ENCODE measurements at places on chromosomes 7 and 10.

DNA sequence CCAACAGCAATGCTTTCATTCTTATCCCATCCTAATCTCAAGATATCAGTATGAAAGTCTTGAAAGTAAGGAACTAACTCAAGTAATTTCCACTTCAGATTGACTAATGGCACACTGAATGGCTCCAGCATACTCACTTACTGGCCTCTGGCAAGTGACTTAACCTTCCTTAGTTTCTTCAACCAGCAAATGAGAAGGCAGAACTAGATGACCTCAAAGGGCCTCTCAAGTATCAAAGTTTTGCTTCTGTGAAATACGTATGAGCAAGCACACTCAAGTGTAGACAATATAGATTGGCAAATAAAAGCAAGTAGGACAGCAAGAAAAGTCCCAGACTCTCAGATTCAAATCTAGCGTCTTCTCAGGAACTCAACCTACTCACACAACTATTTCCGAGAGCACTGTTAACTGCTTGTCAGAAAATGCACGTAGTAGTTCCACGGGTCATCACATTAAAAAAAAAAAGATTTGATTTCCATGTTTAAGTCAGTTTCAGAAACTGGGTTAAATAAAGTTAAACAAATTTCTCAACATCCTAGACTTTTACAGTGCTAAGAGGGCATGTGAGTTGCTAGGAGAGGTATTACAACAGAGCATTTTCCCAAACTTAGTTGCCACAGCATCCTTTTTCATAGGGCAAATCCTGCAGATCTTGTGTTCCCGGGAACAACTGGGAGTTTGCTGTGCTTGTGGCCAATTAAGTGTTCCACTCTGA, 276.9 kb upstream of the KLF14 start:
- no peaks in the 10 kb centered on the region for H3K36me3 ChIP-seq
- peaks cover 70% of the 10 kb centered on the region for H3K4me1 ChIP-seq
- H3K4me3 ChIP-seq: no peak overlapping the region
- no peak for DNase-seq

- H3K36me3 ChIP-seq: no peaks in the 10 kb centered on the region
- H3K27ac ChIP-seq: no peak overlapping the region
- no peak for DNase-seq
- H3K4me1 ChIP-seq: no peaks in the 10 kb centered on the region
Measured at GRCh38 chr7:40525764-40526163, 391.0 kb downstream of the SUGCT start.

- no peak overlapping the region for H3K27ac ChIP-seq
- H3K4me3 ChIP-seq: no peak overlapping the region
- no peaks in the 10 kb centered on the region for H3K36me3 ChIP-seq
- no peaks in the 10 kb centered on the region for H3K27me3 ChIP-seq
Measured at GRCh38 chr10:100886521-100886920, 26.2 kb upstream of the SLF2 start.

GRCh38 chr7:133517766-133518165, 264.9 kb downstream of the EXOC4 start:
- H3K27ac ChIP-seq: no peak overlapping the region
- no peak overlapping the region for H3K4me3 ChIP-seq
- H3K27me3 ChIP-seq: no peaks in the 10 kb centered on the region
- H3K36me3 ChIP-seq: no peaks in the 10 kb centered on the region

DNA sequence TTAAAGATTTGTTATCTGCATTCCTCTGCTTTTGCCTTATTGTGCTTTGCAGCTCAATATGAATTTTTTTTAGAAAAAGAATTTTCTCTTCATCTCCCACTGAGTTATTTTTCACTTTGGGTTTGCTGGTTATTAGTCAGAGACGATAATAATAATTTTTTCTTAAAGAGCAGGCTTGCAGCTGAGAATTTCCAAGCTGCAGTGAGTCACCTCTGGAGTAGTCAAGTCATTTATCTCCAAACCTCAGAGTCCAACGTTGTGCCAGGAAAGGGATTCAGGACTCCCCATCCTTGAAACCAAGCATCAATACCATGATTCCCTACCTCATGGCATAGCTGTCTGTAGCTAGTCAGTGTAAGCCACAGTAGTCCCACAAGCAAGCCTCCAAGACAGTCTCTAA, 15.2 kb upstream of the EGR2 start:
- no peaks in the 10 kb centered on the region for H3K4me1 ChIP-seq
- no peaks in the 10 kb centered on the region for H3K27me3 ChIP-seq
- H3K4me3 ChIP-seq: no peak overlapping the region
- DNase-seq: no peak
- no peak overlapping the region for H3K27ac ChIP-seq

DNA sequence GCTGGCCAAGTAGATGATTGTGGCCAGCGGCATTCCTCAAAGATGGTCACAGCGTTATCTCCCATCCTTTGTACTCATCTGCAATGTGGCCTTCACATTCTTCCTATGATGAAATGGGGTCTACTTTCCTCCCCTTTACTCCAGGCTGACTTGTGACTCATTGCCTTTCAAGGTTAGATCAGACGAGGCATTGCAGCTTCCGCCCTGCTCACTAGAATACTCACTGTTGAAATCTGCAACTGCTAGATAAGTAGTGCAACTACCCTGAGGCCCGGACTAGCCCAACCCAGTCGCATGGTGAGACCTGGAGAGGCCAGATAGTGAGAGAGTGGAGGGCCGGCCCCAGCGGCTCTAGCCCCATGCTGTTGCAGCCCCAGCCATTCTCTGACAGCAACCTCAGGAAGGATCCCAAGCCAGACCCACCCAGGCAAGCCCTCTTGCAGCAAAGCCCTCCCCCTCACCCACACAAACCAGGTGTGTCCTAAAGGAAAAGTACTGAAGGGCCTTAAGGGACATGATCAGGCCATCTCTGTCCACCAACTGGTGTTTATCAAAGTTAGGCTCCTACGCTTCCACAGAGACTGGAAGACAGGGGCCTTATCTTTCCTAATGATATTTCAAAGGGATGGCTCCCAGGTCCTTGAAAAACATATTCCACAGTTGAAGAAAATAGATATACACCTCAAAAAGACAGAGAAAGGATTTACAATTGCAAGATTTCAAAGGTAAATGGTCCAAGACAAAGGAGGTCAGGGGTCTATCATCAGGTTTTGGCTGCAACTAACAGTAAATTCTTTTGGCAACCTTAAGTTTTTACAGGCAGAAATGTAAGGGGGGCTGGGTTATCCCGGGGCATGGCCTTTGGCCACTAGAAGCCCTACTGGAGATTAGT, 107.2 kb upstream of the TRIM24 start:
- H3K4me1 ChIP-seq: no peaks in the 10 kb centered on the region
- peak; percentile 17 for DNase-seq
- H3K4me3 ChIP-seq: no peak overlapping the region
- H3K36me3 ChIP-seq: no peaks in the 10 kb centered on the region
- no peaks in the 10 kb centered on the region for H3K27me3 ChIP-seq

DNA sequence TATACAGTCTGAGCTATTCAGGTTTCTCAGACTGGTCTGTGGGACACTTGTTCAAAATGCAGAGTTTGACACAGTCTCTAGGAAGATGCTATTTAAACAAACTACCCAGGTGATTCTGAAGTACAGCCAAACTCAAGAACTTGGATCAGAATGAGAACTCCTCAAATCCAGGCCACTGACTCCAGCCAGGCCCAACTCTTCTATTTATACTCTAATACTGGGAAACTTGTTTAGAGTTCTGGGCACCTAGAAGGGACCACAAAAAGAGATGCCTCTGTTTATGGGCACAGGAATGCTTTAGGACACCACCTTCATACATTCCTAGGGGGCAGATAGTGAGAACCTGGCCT, 40.1 kb upstream of the ADD3 start:
- no peaks in the 10 kb centered on the region for H3K27me3 ChIP-seq
- H3K4me1 ChIP-seq: peaks cover 60% of the 10 kb centered on the region
- no peak for DNase-seq
- H3K4me3 ChIP-seq: no peak overlapping the region
- no peaks in the 10 kb centered on the region for H3K36me3 ChIP-seq

- no peaks in the 10 kb centered on the region for H3K36me3 ChIP-seq
- no peaks in the 10 kb centered on the region for H3K27me3 ChIP-seq
- no peak overlapping the region for H3K4me3 ChIP-seq
Measured at GRCh38 chr10:124204726-124205125, 111.3 kb upstream of the CHST15 start.

DNA sequence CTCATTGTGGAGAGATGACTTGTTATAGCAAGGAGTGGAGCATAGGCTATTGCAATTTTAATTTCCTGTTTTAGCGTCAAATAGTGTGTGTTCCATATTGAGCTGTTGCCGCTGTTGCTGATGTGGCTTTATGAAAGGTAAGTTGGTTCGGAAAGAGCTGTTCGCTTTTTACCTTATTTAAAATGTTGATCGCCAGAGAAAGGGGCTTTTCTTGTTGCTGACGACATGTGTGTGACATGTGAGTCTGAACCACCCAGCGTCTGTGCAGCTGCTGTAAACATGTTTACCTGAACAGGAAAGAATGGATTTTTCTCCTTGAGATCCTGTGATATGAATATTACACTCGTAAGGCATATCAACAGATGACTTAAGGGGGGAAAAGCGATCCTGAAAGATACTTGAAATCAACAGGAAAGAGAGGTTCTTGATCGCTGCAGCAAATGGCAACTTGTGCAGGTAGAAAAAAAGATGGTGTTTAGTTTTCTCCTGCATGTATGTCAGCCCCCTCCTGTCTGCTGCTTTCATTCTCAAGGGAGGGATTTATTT, 2.5 kb downstream of the ZEB1 start:
- peak; percentile 67 for DNase-seq
- peak overlapping the region; percentile 89 for H3K4me3 ChIP-seq
